ENCODE measurements at places on chromosomes 4 and X.
A peak's percentile ranks its signal among the peaks of the same experiment; 100 is the strongest.

- DNase-seq: no peak
Measured at GRCh38 chr4:145521282-145521681, 39.6 kb downstream of the SMAD1 start.

DNA sequence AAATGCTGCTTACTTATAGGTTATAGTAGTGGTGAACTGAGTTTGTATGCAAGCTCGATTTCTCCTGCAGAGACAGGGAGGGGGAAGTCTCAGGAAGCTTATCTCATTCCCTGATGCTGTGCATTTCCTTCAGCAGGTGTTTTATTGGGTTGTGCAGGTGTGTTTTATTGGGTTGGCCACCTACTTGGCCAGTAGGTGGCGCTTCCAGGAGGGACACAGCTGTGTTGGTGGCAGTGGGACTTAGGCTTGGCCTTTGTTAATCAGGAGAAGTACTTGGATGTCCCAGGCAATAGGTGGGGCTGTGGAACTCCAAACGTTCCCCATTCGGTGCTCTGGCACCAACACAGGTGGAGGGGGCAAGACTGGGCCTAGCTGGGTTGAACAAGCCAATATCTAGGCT, 196.0 kb upstream of the DCAF8L1 start:
- DNase-seq: no peak

GRCh38 chr4:1297456-1298325, 8.0 kb downstream of the MAEA start:
- no peak for DNase-seq

- DNase-seq: peak; percentile 87
Measured at GRCh38 chr4:188976644-188977115, 837.4 kb downstream of the TRIML1 start.

GRCh38 chr4:15944895-15945294, 6.4 kb upstream of the FGFBP1 start:
- no peak for DNase-seq

- no peak for DNase-seq
Measured at GRCh38 chr4:11483046-11483445, 54.4 kb upstream of the HS3ST1 start.

GRCh38 chrX:108165383-108166111, 74.0 kb downstream of the ATG4A start:
- DNase-seq: peak; percentile 24

- DNase-seq: peak; percentile 48
Measured at GRCh38 chrX:149313871-149314371, 191.2 kb downstream of the IDS start.

Data from fibroblast of skin of right quadriceps (primary cell).